ENCODE measurements at places on chromosomes 1 and 21.
A peak's percentile ranks its signal among the peaks of the same experiment; 100 is the strongest.

GRCh38 chr1:10717296-10718082 lies 79.0 kb downstream of the CASZ1 start:
- DNase-seq = no peak

- DNase-seq = no peak
These were observed 14.1 kb downstream of the EPHA2 start for GRCh38 chr1:16141573-16142336.

DNA sequence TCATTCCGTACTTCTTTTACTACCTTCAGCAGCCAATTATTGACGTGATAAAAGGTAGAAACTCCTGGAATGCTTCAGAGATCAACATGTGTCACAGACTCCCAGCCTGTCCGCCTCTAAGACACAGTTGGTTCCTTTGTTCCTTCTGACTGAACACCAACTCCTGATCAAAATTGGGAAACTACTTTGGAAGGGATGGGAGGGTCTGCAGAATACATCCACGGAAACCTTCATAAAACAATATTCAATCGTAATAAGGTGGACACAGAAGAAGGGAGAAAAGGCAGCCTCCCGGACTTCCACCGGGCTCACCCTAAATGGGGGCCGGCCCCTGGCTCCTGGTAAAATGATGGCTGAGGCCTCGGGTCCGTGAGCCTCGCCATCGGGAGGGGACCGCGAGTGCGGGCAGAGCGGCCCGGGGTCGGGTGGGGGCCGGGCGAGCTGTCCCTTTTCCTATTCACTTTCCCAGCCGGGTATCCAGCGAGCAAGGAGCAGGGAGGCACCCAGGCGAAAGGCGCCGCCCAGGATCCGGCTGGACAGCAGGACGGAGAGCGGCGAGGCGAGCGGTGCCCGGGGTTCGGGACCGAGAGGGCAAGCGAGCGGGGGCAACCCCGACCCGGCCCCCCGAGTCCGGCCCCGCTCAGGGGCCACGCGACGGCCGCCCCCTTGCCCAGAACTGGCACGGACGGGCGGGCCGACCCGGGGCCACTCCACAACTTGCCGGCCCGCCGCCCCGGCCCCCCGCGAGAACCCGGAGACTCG lies 805 bp downstream of the NRIP1 start:
- peak; percentile 68 for DNase-seq

DNA sequence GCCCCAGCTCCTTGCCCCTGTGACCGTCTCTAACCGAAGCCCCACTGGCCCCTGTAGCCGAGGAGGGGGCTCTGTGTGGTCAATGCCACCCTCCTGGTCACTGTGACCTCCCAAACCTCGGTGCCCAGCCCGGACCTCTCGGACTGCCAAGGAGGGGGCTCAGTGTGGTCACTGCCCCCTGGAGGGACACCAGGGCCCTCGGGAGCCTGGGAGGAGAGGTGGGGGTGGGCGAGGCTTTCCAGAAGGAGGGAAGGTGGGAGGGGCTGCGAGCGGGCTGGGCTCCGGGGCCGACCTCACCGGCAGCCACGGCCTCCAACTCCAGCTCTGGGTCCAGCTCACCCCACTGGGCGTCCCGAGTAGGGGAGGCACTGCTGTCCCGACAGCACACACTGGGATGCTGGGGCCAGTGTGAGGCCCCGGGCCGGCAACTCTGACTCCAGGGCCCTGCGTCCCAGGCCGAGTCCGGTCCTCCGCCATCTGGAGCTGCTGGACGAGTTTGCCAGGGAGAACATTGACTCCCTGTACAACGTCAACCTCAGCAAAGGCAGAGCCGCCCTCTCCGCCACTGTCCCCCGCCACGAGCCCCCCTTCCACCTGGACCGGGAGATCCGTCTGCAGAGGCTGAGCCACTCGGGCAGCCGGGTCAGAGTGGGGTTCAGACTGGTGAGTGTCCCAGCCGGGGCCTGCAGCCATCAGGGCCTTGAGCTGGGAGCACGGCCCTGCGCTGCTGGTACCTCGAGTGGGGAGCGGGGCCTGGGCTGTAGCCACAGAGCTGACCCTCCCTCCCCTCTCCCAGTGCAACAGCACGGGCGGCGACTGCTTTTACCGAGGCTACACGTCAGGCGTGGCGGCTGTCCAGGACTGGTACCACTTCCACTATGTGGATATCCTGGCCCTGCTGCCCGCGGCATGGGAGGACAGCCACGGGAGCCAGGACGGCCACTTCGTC lies 6.4 kb downstream of the SCNN1D start:
- DNase-seq = no peak

GRCh38 chr1:203340112-203340790 lies 10.7 kb downstream of the FMOD start:
- DNase-seq = no peak

GRCh38 chr21:32370998-32371766 lies 21.6 kb downstream of the URB1 start:
- no peak for DNase-seq

DNA sequence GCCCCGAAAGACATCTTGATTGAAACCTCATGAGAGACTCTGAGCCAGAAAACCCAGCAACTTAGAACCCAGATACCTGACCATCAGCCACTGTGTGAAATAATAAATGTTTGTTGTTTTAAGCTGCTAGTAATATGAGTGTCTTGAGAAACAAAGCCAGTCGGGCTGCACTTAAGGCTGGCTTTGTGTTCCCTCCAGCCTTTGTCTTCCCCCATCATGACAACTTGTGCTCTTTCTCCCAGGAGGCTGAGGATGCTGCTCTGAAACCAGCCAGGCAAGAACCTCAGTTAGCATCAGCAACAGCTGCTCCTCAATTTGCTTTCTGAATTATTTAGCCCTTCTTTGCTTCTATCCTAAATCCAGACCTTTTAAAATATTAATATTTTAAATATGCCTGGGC lies 78.2 kb downstream of the SLC16A1 start:
- no peak for DNase-seq

DNA sequence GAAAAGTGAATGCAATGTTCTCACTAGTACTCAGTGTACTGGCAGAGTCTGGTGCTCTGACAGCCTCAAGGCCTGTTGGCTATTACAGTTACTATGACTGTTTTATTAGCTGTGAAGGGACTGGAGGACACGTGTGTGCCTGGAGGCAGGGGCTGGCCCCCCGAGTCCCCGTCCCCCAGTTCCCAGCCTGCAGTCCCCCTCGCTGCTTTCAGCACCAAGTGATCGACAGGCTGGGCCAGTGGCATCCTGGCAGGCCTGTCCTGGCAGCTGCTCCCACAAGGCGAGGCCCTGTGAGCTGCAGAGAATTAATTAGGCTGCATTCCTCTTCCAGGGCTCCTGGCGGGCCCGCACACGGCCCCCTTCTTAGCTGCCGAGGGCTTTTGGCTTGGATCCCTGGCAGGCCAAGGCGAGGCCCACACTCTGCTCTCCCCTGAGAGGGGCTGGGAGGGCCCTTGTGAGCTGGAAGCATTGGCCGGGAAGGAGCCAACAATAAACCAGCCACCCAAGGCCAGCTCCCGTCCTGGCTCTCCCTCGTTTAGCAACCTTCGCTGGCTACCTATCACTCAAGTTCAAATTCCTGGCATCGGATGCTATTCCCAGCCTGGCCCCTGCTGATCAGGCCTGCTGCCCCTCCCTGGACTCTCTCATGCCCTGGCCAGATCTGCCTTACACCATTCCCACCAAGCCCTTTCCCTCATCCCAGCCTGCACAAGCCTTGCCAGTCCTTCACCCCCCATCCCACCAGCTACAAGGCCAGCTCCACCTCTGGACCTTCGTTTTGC lies 9.8 kb downstream of the EDN2 start:
- DNase-seq = no peak

DNA sequence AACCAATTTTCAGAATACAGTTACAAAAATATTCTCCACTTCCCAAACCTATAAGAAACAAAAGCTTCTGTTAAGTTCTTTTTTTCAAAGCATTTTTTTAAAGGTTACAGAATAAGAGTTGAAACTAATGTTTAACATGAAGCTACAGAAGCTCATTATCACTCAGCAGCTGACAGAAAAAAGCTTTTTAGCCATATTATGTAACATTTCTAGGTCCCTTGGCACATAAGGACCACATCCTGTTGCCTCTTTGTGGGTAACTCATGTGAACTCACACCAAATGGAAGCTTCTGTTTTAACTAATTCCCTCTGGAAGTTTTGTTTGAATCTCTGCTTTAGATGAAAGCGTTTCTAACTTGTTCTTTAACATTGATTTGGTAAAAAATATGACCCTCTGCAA lies 242.5 kb upstream of the TMPRSS15 start:
- DNase-seq = no peak

GRCh38 chr1:205373798-205374175 lies 17.1 kb upstream of the KLHDC8A start:
- DNase-seq = no peak

- DNase-seq = no peak
These were observed 9.5 kb downstream of the EYA3 start for GRCh38 chr1:28078680-28079626.

- no peak for DNase-seq
These were observed 26.0 kb upstream of the RNF11 start for GRCh38 chr1:51210055-51210454.

GRCh38 chr1:234549447-234550021 lies 60.4 kb downstream of the IRF2BP2 start:
- DNase-seq = no peak

- DNase-seq = no peak
These were observed 21.9 kb downstream of the KMO start for GRCh38 chr1:241553886-241554592.

GRCh38 chr1:201945157-201945556 lies 1.2 kb downstream of the LMOD1 start:
- no peak for DNase-seq

DNA sequence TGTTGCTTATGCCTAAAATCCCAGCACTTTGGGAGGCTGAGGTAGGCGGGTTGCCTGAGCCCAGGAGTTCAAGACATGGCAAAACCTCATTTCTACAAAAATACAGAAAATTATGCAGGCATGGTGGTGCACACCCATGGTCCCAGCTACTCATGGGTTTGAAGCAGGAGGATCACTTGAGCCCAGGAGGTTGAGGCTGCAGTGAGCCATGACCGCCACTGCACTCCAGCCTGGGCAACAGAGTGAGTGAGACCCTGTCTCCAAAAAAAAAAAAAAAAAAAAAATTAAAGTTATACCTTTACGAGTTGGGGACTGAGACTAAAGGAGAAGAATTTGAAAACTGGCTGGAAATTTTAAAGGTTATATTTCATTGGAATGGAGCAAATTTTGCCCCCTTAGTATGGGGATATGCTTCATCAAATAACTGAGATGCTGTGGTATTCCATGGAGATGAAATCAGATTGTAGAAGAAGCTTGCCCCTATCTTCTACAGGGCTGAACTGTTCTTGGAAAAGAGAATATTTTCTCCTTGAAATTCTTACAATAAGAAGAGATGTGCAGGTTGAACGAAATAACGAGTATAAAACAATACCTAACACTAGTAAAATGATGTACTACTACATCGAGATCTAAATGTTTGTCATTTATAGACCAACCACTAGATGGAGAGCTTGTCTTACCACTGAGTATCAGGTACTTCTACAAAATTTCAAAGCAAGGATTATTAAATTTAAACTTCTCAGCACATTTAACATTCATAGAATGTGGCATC lies 34.9 kb upstream of the SCYL3 start:
- no peak for DNase-seq

GRCh38 chr1:103942029-103942428 lies 192.3 kb downstream of the AMY1C start:
- DNase-seq = no peak

DNA sequence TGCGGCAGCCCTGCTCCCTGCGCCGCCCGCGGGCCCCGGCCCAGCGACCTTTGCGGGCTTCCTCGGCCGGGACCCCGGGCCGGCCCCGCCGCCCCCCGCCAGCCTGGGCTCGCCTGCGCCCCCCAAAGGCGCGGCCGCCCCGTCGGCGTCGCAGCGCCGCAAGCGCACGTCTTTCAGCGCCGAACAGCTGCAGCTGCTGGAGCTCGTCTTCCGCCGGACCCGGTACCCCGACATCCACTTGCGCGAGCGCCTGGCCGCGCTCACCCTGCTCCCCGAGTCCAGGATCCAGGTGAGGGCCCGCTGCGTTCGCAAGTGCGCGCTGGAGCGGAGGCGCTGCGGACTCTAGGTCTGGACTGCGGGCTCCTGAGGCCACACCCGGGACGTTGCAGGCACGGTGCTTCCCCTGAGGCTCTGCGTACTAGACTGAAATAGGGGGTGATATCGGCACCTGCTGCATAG lies 351 bp downstream of the MIXL1 start:
- no peak for DNase-seq
